ENCODE measurements at places on chromosomes 12 and 14.

DNA sequence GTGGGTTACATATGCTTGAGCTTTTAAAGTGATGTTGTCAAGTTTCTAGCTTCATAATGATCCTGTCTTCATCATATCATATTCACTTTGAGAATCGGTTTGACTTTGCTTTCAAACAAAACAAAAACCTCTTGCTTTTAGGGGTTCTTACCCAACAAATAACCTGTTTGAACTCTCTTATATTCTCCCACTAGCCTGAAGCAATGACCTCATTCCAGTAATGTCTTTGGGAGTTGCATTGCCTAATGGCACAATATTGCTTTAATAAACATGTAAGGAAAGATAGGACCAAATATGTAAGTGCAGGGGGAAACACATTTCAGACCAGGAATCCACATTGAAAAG is 27.7 kb downstream of the WBP11 start:
- DNase-seq: no peak

GRCh38 chr12:50006280-50006679 is 19.0 kb downstream of the RACGAP1 start:
- no peak for DNase-seq

- peak; percentile 89 for DNase-seq
These were observed 110.4 kb downstream of the KCNA5 start for GRCh38 chr12:5154091-5154490.

DNA sequence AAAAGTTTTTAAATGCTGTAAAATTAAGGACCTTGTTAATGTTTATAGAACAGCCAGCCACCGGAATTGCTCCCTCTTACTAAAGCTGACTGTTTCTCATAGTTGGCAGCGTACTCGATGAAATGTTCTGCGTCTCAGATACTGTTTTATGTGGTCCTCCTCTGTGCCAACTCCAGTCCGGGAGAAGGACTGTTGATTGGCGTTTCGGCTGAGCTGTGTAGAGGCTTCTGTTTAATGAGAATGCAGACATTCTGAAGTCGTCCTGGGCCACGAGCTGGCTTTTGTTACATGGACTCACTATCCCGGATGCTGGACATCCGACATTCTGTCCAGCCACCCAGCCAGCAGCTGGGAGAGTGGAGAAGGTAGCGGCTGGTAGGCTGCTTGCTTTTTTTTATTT is 75.4 kb downstream of the WDR20 start:
- no peak for DNase-seq

GRCh38 chr12:68056300-68056699 is 67.1 kb downstream of the IFNG-AS1 start:
- no peak for DNase-seq

DNA sequence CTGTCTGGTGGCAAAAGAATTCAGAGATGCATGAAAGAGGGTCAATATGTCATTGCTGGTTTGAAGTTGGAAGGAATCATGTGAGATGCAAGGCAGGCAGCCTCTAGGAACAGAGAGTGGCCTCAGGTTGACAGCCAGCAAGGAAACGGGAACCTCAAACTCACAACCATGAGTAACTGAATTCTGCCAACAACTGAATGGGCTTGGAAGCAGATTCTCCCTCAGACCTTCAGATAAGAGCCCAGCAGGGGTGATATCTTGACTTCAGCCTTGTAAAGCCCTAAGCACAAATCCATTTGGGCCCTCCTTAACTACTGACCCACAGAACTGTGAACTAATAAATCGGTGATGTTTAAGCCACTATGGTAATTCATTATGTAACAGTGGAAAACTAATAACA is 35.8 kb downstream of the USP15 start:
- no peak for DNase-seq

GRCh38 chr12:8817856-8818255 is 4.6 kb upstream of the A2ML1 start:
- no peak for DNase-seq

GRCh38 chr12:104650541-104650940 is 193.8 kb downstream of the CHST11 start:
- no peak for DNase-seq

- no peak for DNase-seq
These were observed 20.4 kb upstream of the MAP1LC3B2 start for GRCh38 chr12:116538682-116539305.

GRCh38 chr14:61215222-61216020 is 65.7 kb downstream of the TMEM30B start:
- no peak for DNase-seq

- DNase-seq: no peak
These were observed 747 bp upstream of the DACT1 start for GRCh38 chr14:58637040-58637390.

GRCh38 chr12:125487336-125487735 is 422.1 kb downstream of the AACS start:
- no peak for DNase-seq

DNA sequence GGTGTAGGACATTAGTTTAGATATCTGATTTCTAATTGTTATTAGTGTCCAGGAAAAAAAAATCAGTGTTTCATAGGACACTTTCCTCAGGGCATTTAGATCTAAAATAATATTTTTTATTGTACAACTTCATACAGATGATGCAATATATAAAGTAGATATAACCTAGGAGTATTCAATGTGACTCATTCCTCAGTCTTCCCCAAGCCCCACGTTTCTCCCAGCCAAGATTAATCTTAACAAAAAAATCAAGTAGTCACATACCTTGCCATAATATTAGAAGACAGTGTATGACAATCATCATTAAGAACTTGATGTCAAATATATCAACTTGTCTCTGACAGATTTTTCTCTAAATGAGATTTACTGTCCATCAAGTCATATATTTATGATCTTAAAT is 37.1 kb downstream of the PPFIA2 start:
- DNase-seq: no peak

- peak; percentile 32 for DNase-seq
These were observed 24.4 kb downstream of the SLC8B1 start for GRCh38 chr12:113310489-113310888.

- no peak for DNase-seq
These were observed 139.7 kb upstream of the RASSF8 start for GRCh38 chr12:25818596-25819390.

- no peak for DNase-seq
These were observed 2.3 kb downstream of the PTMS start for GRCh38 chr12:6768437-6768914.

DNA sequence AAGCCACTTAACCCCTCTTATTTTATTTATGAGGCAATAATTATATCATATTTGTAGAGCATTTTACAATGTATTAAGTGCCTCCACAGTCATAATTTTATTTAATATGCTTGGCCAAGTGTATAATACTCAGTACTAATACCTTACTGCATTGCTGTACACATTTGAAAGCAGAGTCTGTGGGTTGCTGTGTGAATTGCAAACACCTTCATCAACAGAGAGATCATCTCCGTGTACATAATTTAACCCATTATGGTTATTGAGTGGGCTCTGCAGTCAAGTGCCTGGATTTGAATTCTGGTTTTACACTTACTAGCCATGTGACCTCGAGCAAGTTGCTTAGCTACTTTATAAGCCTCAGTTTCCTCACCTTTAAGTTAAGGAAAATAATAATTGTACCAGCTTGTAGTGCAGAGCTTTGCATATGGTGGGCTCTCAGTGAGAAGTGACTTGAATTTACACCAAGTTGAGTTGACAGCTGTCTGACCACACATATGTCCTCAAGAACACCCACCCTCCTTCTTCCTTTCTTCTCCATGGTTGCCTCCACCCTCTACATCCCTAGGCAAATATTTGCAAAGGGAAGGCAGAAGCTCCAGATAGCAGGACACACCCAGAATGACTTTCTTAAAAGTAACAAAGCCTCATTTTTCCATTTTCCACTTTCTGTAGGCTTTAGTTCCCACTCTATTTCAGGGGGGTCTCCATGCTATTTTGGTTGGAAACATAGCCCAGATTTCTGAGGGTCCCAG is 12.3 kb downstream of the CRACR2A start:
- DNase-seq: no peak

DNA sequence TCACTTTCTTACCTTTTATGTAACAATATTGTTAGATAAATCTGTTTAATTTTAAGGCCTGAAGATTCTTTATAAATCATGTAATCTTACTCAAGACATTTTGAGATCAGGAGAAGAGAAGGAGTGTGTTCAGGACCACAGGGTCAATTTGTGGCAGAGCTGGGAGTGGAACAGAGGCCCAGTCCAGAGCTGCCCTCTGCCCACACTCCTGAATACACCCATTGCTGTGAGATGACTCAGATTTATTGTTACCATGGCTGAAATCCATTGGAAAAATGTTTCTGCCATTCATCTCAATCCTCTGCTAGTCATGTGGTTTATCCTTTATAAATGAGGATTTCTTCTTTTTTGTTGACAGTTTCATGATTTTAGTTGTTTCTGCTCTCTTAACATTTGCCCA is 100.5 kb upstream of the STXBP6 start:
- no peak for DNase-seq

GRCh38 chr14:92259613-92260357 is 63.2 kb upstream of the SLC24A4 start:
- DNase-seq: no peak

- DNase-seq: no peak
These were observed 180.4 kb upstream of the ATP2B1 start for GRCh38 chr12:89889062-89889461.

DNA sequence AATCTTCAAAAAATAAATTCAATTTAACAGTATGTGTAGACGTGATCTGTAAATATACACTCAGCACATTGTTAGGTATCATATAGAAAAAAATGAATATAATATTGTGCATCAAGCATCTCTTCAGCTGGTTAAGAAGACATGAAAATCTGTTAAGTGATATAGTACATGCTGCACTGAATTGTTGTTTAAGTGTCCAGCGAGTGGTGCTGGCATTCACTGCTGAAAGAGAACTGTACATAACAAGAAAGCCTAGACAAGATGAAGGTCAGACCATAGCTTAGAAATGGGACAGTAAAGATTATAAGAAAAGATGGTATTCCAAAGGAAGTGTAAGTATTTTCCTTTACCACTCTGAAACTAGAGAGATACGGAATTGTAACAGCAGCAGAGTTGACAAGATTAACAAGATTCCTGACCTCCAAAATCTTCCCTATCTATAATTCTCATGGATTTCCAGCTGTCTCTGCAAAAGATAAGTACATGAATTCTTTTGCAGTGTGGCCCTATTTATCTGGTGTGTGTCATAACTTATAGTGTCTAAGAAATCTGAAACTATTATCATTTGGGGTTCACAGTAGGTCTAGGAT is 198.6 kb downstream of the FLRT2 start:
- DNase-seq: no peak

DNA sequence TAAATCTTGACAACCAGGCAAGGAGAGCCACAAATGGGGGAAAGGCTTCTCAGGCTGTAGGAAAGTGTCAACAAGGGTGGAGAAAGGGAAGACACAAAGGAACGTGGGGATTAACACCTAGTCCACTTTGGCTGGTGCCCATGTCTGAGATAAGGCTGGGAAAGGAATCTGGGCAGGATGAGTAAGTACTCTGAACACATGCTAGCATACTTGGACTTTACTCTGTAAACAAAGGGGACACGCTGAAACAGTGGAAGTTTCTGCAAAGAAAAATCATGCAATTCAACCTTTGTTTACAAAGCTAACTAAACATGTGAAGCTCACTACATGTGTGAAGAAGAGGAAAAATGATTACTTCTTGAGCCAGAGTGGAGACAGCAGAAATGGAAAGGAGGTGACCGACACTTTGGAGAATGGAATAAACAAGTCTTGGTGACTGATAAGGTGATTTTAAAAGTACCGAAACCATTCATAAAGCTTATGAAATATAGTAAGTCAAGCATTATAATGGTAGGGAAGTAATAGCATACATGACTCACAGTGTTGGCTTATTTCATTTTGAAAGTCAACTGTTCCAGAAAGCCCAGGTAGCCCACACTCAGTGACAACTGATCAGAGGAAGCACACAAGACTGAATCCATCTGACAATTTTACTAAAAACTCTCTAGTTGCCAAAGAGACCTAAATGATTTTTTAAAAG is 13.2 kb downstream of the CPNE8 start:
- no peak for DNase-seq

DNA sequence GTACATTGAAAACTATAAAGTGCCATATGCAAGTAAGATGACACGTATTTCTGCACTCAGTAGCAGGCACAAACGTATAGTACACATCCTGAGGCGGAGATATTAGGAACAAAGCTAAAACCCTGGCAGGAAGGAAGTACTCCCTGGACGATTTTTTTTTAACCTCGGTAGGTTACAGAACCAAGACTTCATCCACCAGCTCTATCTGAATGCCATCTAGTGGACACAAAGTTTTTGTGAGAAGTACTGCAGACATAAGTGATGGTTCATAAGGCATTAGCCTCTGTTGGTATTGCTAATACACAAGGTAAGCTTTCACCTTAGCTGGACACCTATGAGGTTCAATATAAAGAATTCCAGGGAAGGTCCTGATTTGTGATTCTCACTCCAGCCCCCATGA is 83.0 kb upstream of the CCDC196 start:
- DNase-seq: no peak

GRCh38 chr14:95121911-95122620 is 35.3 kb downstream of the DICER1 start:
- no peak for DNase-seq

GRCh38 chr12:106247674-106248311 is at the start of gene CKAP4:
Gene CKAP4, minus strand, starts transcription at chr12:106248020. Its CDS starts 169 bp downstream, at chr12:106247851.
- DNase-seq: peak; percentile 63

- DNase-seq: no peak
These were observed 17.5 kb upstream of the ATF1 start for GRCh38 chr12:50746431-50746830.

- no peak for DNase-seq
These were observed 30.0 kb upstream of the DUSP6 start for GRCh38 chr12:89382328-89382727.

- DNase-seq: no peak
These were observed 156.5 kb upstream of the EEA1 start for GRCh38 chr12:93085383-93086287.

- no peak for DNase-seq
These were observed 41.4 kb downstream of the BORCS5 start for GRCh38 chr12:12398026-12398859.

GRCh38 chr14:68231898-68232297 is 412.3 kb downstream of the RAD51B start:
- DNase-seq: no peak

GRCh38 chr14:81682134-81682533 is 148.5 kb upstream of the SEL1L start:
- DNase-seq: no peak

GRCh38 chr12:98799146-98799810 is 154.2 kb downstream of the APAF1 start:
- DNase-seq: no peak

GRCh38 chr14:88995437-88996198 is 171.2 kb downstream of the TTC8 start:
- no peak for DNase-seq

DNA sequence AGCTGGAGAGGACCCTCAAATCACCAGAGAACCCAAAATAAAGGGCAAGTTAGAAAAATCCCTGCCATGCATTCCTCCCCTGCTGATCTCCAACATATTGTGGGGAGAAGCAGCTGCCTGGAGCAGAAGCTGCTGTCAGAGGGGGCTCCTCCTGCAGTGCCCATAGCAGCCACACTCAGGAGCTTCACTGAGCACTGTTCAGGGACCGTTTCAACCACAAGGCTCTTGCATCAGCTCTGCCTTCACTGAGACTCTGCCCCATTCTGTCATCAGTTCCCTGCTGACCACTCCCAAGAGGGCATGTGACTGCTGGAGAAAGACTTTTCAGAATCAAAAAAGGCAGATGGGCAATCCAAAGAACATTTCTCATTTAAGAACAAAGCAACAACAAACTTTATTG is 392.7 kb downstream of the GALC start:
- no peak for DNase-seq
